ENCODE measurements at places on chromosomes 6 and 20.

DNA sequence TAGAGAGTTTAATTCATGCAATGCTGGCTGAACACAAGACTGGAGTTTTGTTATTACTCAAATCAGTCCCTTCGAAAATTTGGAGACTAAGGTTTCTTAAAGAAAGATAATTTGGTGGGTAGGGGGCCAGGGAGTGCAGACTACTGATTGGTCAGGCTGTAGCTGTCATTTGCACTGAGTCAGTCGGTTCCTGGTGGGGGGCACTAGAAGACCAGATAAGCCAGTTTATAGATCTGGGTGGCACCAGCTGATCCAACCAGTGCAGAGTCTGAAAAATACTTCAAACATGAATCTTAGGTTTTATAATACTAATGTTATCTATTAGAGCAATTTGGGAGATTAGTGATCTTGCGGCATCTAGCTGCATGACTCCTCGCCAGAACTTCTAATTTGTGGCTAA lies 530.7 kb downstream of the NKAIN2 start:
- DNase-seq = no peak

DNA sequence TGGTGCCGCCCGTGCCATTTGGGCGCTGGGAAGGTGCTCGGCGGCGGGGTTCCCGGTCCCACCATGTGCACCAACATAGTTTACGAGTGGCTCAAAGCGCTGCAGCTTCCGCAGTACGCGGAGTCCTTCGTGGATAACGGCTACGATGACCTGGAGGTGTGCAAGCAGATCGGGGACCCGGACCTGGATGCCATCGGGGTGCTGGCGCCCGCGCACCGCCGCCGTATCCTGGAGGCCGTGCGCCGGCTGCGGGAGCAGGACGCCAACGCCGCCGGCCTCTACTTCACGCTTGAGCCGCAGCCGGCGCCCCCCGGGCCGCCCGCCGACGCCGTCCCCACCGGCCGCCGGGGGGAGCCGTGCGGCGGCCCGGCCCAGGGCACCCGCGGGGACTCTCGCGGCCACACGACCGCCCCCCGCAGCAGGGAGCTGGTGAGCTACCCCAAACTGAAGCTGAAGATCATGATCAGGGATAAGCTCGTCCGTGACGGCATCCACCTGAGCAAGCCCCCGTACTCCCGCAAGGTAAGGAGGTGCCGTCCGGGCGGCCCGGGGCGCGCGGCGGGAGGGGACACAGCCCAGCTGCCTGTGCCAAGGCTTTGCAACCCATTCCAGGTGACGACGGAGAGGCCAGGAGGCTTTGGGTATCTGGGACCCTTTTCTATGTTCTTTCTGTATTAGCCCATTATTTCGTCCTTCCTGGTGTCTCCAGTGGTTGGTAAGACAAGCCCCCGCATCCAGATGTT lies 547 bp downstream of the SAMD5 start:
- no peak for DNase-seq

- DNase-seq = no peak
Observed at GRCh38 chr20:10508060-10508459, 73.0 kb downstream of the SLX4IP start.

GRCh38 chr6:116370760-116371119 lies at the start of gene DSE:
Gene DSE, plus strand, starts transcription at chr6:116370947. Its CDS starts 28,304 bp downstream, at chr6:116399251.
- DNase-seq = no peak

DNA sequence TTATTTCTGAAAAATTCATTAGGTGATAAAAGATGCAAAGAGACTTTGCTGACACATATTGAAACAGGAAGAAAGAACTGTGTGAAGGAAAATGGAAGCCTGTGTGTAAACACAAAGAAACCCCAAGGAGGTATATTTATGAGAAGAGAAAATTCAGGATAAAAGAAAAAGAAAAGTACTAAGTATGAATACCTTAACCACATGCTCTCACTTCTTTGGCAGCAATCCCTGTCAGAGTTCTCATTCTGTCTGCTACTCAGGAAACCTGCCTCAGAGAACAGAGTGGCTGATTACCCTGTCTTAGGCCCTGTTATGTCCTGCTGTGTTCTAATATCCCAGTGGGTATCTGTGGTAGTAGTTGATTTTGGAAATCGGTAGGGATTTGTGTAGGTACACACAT lies 457.9 kb downstream of the TBC1D32 start:
- DNase-seq = no peak

- DNase-seq = no peak
Observed at GRCh38 chr6:41587131-41587879, 41.1 kb downstream of the FOXP4 start.

- DNase-seq = no peak
Observed at GRCh38 chr6:113551168-113551567, 306.0 kb upstream of the MARCKS start.

GRCh38 chr6:150293423-150294173 lies 75.2 kb upstream of the IYD start:
- DNase-seq = no peak

GRCh38 chr6:29295181-29295585 lies 6.3 kb upstream of the OR14J1 start:
- DNase-seq = no peak

DNA sequence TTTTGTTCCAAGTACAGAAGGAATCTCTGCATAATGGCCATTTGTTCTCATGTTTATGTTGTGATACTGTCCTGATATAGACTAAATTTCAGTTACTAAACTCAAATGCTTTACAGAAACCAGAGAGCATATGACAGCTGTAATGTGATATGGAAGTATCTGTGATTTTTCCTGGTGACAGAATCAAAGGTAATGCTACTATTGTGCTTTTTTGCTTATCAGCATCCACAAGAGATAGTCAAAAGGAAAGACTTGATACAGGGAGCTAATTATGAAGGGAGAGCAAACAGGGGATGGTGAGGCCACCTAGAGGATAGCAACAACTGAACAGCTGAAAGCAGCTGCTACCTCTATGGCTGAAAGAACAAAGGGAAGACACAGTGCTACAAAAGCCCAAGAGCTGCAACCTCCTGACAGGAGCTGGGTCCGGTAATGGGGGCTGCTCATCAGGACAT lies 181.4 kb downstream of the PHF3 start:
- no peak for DNase-seq

DNA sequence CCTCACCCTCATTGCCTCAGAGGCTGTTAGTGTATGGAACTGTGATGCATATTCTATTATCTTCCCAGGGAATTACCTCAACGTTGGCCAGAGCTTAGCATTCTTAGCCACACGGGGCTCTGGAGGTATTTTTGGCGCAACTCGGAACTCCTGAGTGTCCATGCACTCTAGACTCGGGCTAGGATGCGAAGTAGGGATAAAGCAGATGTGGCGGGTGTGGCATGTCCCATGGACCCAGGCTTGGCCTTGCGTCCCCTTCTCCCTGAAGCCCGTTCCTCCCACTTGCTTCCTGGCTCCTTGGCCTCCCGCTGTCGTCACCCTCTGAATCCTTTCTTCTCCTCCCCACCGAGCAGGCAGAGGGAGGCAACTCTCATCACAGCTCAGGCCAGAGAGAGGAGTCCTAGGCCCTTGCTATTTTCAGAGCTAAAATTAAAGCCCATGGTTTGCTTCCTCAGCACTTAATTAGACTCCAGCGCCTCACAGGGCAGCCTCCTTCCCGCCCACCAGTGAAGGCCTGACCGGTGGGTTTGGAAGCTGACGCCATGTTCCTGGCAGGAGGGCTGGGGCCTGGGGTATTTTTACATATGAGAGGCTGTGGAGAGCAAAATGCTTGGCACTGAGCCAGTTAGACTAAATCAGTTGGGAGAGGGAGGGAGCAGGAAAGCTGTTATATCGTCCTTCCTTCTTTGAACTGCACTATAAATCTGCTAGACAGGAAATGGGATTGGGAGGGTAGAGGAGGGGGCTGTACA lies 138.7 kb downstream of the FOXO3 start:
- DNase-seq = no peak

DNA sequence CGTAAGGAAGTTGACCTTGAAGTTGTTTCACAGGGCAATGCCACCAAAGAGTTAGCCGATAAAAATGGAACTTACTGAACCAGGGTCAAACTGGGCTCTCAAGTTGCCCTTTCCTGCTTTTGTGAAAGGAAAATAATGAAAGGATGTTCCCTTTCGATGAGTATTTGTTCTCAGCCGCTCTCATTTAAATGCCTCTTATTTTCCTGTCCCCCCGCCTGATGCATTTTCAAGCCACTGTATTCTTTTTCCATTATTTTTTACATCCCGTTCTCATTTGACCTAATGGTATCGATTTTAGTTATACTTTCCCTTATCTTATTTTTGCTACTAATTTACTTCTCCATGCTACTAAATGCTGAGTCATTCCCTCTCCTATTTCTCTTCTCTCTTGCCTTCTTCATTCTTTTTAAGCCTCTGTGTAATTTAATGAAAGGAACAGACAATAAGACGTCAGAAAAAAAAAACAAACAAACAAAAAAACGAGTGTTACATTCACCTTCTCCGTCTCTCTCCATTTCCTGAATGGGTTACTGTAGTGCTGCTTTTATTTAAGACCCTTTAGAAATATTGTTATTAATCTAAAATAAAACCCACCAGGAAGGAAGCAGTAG lies 655 bp upstream of the NDUFAF4 start:
- DNase-seq = no peak

GRCh38 chr20:23776067-23776771 lies 25.5 kb upstream of the CST1 start:
- no peak for DNase-seq

DNA sequence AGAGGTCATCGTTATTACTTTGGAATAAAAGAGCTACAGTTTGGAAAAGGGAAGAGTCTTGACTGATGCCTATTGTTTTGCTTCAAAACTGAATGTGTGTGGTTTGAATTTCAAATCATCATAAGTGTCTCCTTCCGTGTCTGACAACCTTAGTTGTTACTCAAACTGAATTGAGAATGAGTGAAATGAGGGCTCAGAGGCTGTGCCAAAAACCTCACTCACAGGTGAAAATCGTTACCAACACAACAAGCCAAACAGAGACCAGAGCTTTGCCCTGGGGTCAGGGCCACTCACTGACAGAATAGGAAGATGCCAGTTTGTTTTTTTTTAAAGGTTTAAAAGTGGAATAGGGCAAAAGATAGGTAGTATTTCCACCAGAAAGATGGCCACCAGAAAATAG lies 15.2 kb upstream of the SIRT5 start:
- DNase-seq = no peak

DNA sequence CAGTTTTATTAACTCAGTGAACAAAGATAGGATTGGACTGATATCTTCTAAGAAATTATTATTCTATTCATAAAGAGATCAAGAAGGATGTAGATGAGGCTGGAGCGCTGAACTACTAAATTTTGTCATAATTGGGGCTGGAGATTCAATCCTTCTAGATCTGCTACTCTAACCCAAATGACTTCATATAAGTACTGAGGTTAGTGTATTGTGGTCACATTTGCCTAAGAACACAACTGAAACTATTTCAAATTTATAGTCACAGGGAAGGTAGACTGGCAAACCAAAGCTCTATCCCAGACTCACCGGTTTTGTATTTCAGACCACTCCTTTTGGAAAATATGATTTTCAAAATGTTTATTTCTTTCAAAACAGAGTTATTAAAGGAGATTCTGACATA lies 96.7 kb downstream of the BMP5 start:
- no peak for DNase-seq

- DNase-seq = no peak
Observed at GRCh38 chr6:167112421-167112820, 10.5 kb upstream of the CCR6 start.

DNA sequence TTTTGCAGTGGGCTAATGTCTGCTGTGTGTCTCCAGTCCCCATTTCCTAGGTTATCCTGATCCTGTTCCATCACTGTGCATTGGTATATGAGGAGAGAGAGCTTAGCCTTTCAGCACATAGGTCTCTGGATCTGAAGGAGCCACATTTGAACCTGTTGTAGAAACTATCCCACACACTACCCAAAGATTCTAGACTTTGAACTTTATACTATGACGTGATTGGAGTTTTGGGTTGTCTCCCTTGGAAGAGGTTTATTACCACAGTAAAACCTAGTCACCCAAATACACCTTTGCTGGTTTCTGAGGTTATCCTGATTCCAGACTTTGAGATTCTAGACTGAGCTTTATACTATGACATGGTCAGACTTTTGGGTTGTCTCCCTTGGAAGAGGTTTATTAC lies 8.0 kb upstream of the OSTM1 start:
- no peak for DNase-seq

- DNase-seq = no peak
Observed at GRCh38 chr6:53679446-53679933, 13.9 kb upstream of the KLHL31 start.

DNA sequence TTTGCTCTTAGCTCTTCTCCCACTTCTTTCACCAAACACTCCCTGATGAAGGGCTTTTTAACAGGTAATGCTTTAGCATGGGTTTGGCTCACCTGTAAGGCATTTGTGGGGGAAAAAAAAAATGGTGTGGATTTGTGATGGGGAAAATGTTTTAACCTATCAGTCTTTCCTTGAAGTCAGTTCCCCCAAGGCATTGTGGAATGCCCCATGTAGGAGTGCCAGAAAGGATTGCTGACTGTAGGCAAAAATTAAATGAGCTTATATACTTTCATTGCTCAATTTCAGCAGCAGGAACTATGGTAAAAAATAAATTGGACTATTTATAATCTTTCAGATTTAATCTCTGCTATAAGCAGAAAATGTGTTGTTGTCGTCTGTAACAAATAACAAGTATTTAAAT lies 10.6 kb upstream of the SASH1 start:
- no peak for DNase-seq

DNA sequence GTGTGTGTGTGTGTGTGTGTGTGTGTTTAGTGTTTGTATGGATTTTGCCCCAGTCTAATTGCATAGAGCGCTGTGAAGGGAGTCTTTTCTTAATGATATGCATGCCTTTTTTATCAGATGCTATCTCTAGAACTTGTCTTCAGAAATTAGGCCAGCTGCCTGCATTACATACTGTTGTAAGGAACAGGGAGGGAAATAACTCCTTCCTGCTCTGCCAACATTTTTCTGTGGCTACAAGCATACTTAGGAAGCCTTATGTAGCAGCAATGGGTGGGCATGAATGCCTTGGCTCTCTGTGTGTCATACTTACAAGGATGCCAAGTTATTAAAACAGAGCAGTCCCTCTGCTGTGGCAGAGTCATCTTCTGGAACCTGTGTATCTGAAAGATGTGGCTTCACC lies 8.0 kb upstream of the COL21A1 start:
- no peak for DNase-seq

GRCh38 chr20:54680439-54680838 lies 205.0 kb downstream of the DOK5 start:
- DNase-seq = no peak

- no peak for DNase-seq
Observed at GRCh38 chr6:119986934-119987549, 637.5 kb upstream of the MAN1A1 start.

All from activated naive CD4-positive, alpha-beta T cell (primary cell).